ENCODE measurements at places on chromosomes 12 and 14.
A peak's percentile ranks its signal among the peaks of the same experiment; 100 is the strongest.

DNA sequence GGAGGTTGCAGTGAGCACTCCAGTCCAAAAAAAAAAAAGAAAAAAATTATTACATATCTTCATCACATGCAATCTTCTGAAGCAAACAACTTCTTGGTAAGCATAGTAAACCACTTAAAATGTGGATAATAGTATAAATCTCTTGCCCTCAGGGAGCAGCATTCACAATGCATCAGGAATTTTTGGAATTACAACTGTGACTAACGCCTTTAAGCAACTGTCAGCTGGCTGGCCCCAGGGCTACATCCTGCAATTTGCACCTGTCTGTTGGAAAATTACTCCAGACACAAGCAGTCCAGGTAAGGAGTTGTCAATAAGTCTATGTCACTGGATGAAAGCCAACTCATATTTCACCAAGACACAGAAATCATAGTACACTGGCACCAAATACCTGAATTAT lies 5.5 kb upstream of the SLC7A7 start:
- no peak for DNase-seq

GRCh38 chr12:95549392-95550084 lies 1.7 kb downstream of the USP44 start:
- DNase-seq: no peak

- peak; percentile 36 for DNase-seq
Measured at GRCh38 chr14:68607867-68608573, 184.8 kb downstream of the ZFP36L1 start.

- no peak for DNase-seq
Measured at GRCh38 chr12:17030338-17030737, 424.4 kb upstream of the LMO3 start.

DNA sequence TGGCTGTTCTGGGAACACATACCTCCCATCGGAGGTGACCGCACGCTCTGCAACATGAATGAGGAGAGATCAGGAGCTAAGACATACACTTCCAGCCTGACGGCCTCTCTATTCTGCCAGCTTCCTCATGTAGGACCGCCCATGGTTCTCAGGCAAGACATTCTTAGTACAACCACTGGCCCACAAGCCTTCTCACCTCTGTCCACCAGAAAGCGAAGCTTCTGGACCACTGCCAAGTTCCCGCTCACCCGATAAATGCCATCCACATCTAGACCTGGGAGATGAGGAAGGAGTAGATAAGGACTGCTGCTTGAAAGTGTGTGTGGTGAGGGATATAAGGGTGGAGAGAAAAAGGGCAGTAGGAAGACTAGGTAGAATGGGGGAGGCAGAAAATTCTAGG lies 5.2 kb downstream of the ARHGAP9 start:
- no peak for DNase-seq

- DNase-seq: no peak
Measured at GRCh38 chr14:101377069-101377468, 184.2 kb upstream of the DIO3 start.

DNA sequence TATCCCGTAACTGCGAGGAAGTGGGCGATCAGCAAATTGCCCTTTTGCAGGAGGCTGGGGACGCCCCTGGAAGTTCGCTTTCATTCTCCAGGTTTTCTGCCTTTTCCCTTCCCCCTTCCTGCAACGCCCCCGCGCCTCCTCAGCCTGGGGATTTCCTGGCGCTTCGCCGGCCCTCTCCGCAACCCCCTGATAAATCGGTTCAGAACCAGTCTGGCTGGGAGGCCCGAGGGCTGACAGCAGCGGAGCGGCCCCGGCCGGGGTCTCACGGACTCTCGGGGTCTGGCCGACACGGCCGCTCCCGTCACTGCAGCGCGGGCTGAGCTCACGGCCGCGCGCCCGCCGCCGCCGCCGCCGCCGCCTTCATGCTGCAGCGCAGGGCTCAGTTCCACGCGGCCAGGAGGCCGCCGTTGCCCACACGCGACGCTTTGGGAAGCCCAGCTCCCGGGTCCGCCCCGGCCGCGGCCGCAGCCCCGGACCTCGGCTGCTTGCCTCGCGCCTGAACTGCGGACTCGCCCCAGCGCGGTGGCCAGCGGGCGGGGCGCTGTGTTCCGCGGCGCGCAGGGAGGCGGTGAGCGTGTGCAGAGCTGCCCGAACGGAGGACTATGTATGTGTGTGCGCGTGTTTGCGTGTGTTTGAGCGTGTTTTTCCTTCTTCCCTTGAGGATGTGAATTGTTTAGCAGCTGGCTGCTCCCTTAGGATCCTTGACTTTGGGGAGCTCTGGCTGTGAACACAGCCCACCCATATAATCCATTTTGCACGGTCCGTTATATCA lies at the start of gene LRFN5:
Gene LRFN5, plus strand, starts transcription at position 345 of the 772 bp plus-strand sequence.
- peak; percentile 51 for DNase-seq

GRCh38 chr14:50407111-50407812 lies 10.6 kb upstream of the CDKL1 start:
- DNase-seq: no peak

DNA sequence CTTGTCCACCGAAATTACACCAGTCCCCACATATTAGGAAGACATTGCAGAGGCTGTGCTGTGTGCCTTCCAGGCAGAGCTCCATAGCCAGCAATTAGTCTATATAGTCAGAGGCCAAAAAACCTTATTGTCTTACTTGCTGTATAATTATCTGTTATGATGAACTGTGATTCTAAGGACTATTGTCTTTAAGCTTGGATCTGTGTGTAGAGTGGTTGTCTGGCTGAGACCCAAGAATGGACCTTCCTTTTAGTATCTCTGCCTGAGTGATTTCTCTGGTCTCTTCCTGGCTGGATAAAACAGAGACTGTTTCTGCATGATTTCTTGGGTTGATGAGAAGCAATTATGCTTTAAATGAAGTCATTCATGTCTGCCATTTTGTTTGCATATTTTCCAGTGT lies 465.3 kb downstream of the PRKD1 start:
- DNase-seq: peak; percentile 72

DNA sequence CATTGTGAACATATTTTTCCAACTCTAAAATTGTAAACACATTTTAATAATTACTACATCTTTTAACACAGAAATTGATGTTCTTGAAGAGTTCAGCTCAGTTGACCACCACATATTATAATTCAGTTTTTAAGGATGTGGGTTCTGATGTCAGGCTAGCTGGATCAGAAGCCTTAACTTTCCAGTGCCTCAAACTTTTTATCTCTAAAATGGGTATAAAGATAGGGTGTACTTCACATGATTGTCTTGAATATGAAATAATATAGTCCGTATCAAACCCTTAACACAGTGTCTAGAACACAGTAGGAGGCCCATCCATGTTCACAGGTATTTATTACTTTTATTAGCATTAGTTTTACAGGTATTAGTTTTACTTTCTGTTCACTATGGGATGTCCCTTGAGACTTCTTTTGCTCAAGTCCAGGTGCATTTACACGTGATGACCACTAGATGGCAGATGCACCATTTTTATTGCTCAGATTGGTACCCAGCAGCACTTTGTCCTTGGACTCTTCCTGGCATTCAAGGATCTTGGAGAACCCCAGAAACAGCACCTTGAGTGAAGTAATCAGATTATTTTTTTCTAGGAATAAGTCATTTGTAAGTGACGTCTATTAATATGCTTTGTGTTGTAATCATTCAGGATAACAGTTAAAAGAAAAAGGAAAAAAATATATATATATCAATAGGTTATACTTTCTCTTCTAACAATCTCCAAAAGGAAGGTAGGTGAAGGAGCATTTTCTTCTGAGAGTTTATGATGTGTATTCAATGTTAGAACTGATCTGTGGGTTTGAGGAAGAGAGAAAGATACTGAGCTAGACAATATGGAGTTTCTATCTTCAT lies 580.2 kb downstream of the ETNK1 start:
- peak; percentile 27 for DNase-seq

GRCh38 chr12:120677765-120678473 lies 9.0 kb upstream of the MLEC start:
- no peak for DNase-seq

GRCh38 chr12:118307069-118307954 lies 65.4 kb downstream of the TAOK3 start:
- no peak for DNase-seq

DNA sequence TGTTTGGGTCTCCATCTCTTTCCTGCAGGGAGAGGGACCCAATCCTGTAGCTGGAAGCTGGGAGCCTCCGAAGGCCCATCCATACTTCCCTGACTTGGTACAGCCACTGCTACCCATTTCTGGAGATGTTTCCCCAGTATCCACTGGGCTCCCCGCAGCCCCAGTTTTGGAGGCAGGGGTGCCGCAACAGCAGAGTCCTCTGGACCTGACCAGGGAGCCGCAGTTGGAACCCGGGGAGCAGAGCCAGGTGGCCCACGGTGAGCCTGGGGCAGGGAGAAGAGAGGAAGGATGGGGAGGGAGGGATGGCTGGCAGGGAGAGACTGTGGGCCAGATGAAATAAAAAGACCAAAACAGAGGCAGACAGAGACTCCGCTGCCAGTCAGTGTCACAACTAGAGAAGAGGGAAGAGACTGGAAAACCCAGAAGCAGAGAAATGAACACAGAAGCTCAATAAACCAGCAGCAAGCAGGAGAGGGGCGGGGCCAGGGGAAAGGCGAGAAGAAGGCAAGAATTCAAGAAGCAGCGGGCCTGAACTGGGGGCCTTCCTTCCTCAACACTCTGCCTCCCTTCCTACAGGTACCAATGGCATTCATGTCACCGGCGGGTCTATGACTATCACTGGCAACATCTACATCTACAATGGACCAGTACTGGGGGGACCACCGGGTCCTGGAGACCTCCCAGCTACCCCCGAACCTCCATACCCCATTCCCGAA lies 6.3 kb downstream of the LTBR start:
- DNase-seq: no peak

- DNase-seq: no peak
Measured at GRCh38 chr12:2185751-2186341, 133.1 kb downstream of the CACNA1C start.

- DNase-seq: no peak
Measured at GRCh38 chr14:87217023-87217422, 776.0 kb downstream of the GALC start.

GRCh38 chr14:89574420-89574819 lies 157.4 kb upstream of the FOXN3 start:
- no peak for DNase-seq

DNA sequence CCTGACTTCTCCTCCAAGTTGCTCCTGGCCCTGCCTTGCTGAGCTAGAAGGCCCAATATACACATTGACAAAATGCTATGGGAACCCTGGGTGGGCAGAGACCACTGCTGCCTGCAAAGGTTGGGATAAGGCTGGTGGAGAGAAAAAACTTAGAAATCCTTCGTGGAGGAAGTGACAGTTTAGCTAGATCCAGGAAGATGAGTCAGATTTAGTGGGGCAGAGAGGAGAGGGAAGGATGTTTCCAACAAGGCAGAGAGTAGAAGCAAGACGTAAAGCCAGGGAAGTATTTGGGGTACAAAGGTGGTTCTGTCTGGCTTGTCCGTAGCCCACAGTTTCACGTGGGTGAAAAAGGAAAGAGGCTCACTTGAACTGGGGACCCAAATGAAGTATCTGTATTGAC lies 69.0 kb upstream of the CLMN start:
- DNase-seq: no peak

DNA sequence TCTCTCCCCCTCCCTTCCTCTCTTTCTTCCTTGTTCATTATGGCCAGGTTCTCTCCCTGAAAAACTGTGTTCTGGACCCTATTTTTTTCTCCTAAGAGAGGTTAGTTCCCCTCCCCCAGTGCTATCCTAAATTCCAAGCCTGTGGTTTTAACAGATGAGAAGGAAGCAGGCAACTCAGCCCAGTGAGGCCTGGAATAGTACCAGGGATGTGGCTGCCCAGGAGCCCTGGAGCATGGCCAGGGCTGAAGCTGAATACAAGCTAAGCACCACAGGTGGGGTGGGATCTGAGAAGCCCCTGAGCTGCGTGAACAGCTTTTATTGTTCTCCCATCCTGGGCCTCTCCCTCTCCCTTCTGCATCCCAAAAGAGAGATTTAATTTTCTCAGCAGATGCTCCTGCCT lies 1581.3 kb upstream of the TMEM132C start:
- DNase-seq: no peak

DNA sequence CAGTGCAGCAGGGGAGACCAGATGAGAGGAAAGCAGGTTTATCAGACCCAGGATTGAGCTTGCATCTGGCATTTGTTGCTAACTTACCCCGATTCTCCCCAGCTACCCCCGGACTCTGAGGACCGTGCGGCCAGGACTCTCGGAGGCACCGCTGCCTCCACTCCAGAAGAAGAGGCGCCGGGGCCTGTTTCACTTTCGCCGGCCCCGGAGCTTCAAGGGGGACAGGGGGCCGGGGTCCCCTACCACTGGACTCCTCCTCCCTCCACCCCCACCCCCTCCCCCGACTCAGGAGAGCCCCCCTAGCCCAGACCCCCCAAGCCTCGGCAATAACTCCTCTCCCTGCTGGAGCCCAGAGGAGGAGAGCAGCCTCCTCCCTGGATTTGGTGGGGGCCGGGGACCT lies 6.5 kb upstream of the CPNE6 start:
- DNase-seq: no peak

DNA sequence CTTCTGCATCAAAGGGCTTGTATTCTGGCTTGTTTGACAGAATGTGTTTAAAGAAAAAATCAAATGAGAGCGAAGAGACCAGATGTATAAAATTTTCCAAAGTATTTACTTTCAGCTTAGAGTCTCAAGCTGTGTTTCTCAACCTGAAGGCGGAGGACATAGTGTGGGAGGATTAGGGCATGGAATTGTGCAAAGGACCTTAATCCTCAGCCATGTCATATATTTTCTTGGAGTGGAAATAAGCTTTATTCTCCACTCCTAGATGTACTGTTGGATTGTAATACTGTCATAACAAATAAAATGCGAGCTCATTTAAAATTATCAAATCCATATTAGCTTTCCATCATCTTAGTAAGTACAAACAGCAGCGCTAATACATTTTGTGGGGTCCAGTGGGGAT lies 154.0 kb downstream of the PAH start:
- DNase-seq: no peak

- DNase-seq: no peak
Measured at GRCh38 chr12:2461046-2461445, 333.7 kb upstream of the FKBP4 start.

DNA sequence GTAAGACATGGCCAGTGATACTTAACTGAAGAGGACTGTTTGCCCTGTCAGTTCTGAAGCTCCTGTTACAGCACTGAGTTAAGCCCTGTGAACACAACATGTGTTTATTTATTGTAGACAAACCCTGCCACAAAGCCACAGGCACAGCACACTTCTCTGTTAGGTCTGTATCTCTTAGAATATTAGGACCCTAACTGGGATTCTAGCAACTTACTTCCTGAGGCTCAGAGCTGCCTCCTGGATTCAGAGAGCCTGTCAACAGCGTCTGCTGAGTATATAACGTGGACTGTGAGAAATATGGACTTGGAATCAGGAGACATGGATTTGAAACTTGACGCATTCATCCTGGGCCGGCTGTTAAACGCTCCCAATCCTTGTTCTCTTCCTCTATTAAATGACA lies 135.0 kb upstream of the HIF1A start:
- no peak for DNase-seq
